ENCODE measurements at places on chromosomes 13 and 19.

DNA sequence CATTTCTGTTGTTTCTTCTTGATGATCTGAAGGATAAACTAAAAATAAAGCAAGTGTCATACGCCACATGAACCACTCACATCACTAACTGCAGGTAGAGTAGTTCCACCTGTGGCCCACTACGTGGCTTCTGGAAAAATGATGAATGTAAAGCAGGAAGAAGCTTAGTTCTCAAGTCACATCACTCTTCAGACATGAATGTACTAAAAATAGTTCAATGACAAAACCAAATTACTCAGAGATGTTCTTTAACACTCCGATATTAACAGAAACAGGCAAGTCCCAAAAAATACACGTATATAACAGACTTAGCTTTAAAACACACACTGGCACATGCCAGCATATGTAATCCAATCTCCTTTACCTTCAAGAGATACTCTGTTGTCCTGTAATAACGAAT lies 21.6 kb downstream of the RAB20 start:
- no peak for DNase-seq

DNA sequence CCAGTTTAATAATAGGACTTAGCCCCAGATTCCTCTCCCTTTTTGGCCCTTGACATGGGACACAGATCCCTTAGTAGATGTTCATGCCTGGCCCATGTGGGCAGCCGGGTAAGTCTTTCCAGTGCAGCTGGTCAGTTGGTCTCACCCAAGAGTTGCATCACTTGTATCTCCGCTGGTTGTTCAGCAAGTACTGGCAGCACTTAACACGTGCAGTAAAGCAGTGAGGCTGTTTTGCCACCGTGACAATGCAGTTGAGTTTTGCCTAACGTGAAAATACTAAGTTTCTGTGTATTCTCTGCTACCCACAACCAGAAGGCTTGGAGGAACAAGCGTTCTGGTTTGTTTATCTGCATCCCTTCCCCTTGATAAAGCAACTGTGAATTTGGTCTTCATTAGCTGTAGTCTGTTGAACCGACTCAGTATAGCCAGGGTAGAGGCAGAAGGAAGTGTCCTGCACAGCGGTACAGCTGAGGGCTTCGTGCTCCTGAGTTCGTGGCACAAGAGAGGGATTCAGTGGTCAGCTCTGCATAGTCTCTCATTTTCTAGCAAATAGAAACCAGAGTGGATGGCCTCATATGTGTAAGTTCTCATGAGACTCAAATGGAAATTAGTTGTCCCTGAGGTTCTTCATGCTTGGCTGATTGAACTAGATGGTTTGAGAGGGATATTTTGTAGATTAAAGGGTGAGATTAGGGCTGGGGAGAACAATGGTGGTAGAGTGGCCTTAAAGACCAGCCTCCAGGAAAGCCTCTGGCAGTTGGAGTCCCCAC lies 50.3 kb downstream of the ARHGEF7 start:
- no peak for DNase-seq

GRCh38 chr13:54836273-54836672 lies 1807.7 kb downstream of the OLFM4 start:
- DNase-seq: no peak

GRCh38 chr13:26878438-26878837 lies 117.9 kb upstream of the GPR12 start:
- DNase-seq: no peak
